Activated CD8-positive, alpha-beta memory T cell treated with anti-CD3 and anti-CD28 coated beads, Interleukin-2, amount 10 ng/mL, durations not matched to agents 7 days and 5 days (primary cell): ENCODE measurements at places on chromosomes 6 and 20. TPM values are rescaled to one million over a fixed set of nuclear protein-coding genes. Genes with fewer than 3 reads are reported as not detected.

Gene PAK5
- total RNA-seq, result not detected

Gene ID4
- total RNA-seq, result not detected

Gene BPIFA3
- total RNA-seq, result not detected

Gene HMGCLL1
- not detected for total RNA-seq

Gene OR2B6
- 0.23 TPM for total RNA-seq

Gene SEMG1
- not detected for total RNA-seq

Gene RHAG
- total RNA-seq, result not detected

Gene PROCR
- total RNA-seq, result 1.5 TPM

Gene LTA
- total RNA-seq, result 70.0 TPM

GRCh38 chr6:112218563-112218962, 35.8 kb downstream of the LAMA4 start:
- no peak overlapping the region for H3K4me3 ChIP-seq
- H3K4me1 ChIP-seq, result no peaks in the 10 kb centered on the region
- H3K27me3 ChIP-seq, result peaks cover 67% of the 10 kb centered on the region
- H3K36me3 ChIP-seq, result no peaks in the 10 kb centered on the region
- H3K27ac ChIP-seq, result no peak overlapping the region

DNA sequence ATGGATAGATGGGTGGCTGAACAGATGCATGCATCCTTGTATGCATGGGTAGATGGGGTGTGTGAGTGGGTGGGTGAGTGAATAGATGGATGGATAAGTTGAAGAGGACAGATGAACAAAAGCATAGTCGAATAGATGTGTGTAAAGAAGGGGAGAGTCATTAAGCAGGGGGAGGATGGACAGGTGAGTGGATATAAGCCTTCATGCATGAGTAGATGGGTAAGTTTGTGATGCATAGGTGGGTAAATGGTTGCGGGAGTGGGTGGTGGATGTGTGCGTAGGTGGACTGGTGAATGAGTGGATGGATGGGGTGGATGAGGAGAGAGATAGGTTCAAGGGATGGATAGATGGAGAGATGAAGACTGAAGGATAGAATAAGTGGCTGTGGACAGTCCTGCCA, 29.6 kb downstream of the HLA-DPB1 start:
- no peak overlapping the region for H3K4me3 ChIP-seq
- no peak overlapping the region for H3K27ac ChIP-seq
- no peak for DNase-seq
- H3K27me3 ChIP-seq, result peaks cover 80% of the 10 kb centered on the region
- H3K4me1 ChIP-seq, result no peaks in the 10 kb centered on the region

GRCh38 chr6:5080574-5080973, 4.6 kb upstream of the PPP1R3G start:
- H3K36me3 ChIP-seq, result peaks cover 1% of the 10 kb centered on the region
- H3K4me3 ChIP-seq, result no peak overlapping the region
- DNase-seq, result peak; percentile 4
- H3K27ac ChIP-seq, result no peak overlapping the region
- H3K4me1 ChIP-seq, result peaks cover 2% of the 10 kb centered on the region
- peaks cover 50% of the 10 kb centered on the region for H3K27me3 ChIP-seq

DNA sequence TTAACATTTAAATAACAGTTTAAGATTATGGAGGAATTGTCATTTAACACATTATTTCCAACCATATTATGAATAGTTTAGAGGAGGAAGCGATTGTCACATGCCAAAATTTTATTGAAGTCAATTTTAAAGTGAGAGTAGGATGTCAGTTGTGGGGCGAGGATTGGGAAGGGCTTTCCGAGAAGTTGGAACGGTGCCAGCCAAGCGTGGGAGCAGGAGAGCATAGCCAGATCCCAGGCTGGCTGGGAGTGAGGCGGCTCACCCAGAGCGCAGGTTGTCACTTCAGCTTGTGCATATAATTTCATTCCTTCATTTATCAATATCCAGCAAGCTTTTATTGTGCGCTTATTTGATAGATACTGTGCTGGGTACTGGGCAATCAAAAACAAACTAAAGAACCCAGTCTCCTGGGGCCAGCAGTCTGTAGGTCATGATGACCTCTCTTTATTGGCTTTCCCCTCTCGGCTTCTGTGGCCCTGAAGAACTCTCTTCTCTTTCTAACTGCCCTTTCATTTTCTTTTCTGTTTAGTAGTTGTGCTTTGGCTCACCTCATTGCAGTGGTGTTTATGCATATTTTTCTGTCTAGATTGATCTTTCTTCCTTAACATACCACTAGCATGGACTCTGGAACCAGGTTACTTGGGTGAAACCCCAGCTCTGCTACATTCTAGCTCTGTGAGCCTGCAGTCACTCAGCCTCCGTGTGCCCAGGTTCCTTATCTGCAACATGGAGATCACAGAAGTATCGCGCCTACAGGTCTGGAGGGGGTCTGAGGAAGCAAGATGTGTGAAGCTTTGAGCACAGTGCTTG, 6.4 kb downstream of the CEP43 start:
- DNase-seq, result no peak
- H3K36me3 ChIP-seq, result peaks cover 48% of the 10 kb centered on the region
- H3K27ac ChIP-seq, result no peak overlapping the region
- no peaks in the 10 kb centered on the region for H3K27me3 ChIP-seq

GRCh38 chr20:36745234-36745926, 510 bp downstream of the NDRG3 start:
- peaks cover 2% of the 10 kb centered on the region for H3K36me3 ChIP-seq
- H3K27ac ChIP-seq, result peak overlapping the region; percentile 78
- peak; percentile 60 for DNase-seq

DNA sequence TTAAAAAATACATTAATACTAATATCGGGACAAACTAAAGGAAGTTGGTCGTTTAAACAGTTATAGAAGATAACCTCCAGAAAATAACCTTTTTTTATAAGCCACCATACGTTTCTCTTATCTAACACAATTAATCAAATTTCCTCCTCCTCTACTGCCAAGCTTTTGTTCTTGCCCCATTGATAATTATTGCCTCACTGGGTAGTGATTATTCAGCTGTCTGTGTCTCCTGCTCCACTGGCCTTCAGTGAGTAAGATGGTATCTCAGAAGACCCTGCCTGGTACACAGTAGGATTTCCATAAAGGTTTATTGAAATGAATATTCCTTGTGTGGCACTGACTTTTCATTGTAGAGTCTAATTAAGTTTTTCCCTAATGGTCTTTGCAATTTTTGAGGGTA, 165.5 kb upstream of the SCGN start:
- H3K36me3 ChIP-seq, result no peaks in the 10 kb centered on the region
- H3K4me3 ChIP-seq, result no peak overlapping the region
- H3K4me1 ChIP-seq, result peaks cover 4% of the 10 kb centered on the region

GRCh38 chr6:52087498-52087999, at the start of gene PKHD1:
Gene PKHD1, minus strand, starts transcription at chr6:52087613. Its CDS starts 2,680 bp downstream, at chr6:52084933.
- no peaks in the 10 kb centered on the region for H3K4me1 ChIP-seq
- no peak for DNase-seq
- H3K36me3 ChIP-seq, result no peaks in the 10 kb centered on the region

GRCh38 chr6:130928158-130928912, 101.1 kb downstream of the SMLR1 start:
- no peaks in the 10 kb centered on the region for H3K27me3 ChIP-seq
- DNase-seq, result no peak
- H3K36me3 ChIP-seq, result peaks cover 2% of the 10 kb centered on the region
- H3K4me3 ChIP-seq, result no peak overlapping the region

GRCh38 chr6:17884498-17885478, 102.6 kb downstream of the KIF13A start:
- peaks cover 23% of the 10 kb centered on the region for H3K4me1 ChIP-seq
- no peak overlapping the region for H3K27ac ChIP-seq
- H3K4me3 ChIP-seq, result peak overlapping the region; percentile 29
- no peaks in the 10 kb centered on the region for H3K36me3 ChIP-seq
- no peak for DNase-seq
- peaks cover 63% of the 10 kb centered on the region for H3K27me3 ChIP-seq
